ENCODE measurements at places on chromosomes 12 and 14.

- no peak for DNase-seq
Measured at GRCh38 chr14:33210311-33210710, 271.6 kb downstream of the NPAS3 start.

- no peak for DNase-seq
Measured at GRCh38 chr12:130762319-130762675, 46.2 kb upstream of the RIMBP2 start.

DNA sequence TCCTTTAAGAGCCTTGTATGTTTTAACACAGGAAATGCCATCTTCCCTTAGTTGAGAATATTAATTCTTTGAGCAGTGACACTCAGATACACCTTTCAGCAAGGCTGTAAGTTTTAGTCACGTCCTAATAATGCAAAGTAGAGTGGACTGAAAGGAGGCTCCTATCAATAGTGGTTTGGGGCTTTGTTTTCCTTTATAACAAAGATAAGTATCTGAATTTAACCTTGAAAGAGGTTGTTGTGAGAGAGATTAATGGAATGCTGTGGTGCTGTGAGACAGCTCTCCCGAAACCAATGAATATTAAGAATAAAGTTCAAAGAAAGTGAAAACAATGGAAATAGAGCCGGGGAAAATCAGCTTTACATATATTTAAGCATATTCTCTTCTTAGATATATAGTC lies 259.6 kb downstream of the ERC1 start:
- no peak for DNase-seq

GRCh38 chr14:105039458-105040205 lies 18.7 kb upstream of the CDCA4 start:
- DNase-seq = no peak

- no peak for DNase-seq
Measured at GRCh38 chr14:61300754-61301153, 19.6 kb upstream of the TMEM30B start.

DNA sequence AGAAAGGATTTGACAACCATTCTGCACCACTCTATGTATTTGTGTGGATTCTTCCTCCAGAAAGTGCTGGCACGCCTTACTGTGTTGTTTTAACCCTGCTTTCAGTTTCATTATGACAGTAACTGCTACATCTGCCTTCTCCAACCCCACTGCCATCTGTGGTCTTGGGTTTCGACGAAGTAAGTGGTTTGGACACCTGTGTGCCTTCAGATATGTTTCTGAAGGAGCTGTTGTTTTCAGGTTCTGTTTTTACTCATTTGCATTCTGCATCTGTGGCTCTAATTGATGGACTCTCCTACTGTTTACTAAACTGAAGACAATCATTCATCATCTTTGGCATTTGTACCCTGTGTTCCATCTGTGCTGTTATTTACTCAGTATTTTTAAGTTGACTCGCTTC lies 4.1 kb downstream of the TSHR start:
- no peak for DNase-seq

DNA sequence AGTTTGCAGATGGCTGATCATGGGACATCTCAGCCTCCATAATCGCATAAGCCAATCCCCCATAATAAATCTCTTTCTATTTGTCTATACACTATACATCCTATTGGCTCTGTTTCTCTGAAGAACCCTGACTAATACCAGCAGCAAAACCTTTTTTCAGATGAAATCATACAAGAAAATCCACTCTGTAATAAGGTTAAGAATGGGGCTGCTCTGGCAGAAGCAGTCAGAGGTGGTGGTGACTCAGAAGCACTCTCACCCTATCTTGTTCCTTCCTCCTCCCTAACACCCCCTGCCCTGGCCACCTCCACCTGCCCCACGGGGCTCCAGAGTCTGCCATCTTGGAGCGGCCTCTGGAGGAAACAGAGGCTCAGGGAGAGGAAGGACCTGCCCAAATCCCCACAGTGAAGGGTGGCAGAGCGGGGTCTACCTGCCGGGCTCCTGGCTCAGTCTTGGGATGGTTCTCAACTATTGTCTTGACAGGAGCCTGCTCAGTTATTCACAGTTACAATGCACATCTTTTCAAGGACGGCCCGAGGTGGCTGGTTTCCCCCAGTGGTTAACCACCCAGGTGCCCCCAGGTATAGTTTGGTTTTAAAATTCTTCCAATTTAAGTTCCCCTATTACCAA lies 109.3 kb upstream of the EVL start:
- no peak for DNase-seq

DNA sequence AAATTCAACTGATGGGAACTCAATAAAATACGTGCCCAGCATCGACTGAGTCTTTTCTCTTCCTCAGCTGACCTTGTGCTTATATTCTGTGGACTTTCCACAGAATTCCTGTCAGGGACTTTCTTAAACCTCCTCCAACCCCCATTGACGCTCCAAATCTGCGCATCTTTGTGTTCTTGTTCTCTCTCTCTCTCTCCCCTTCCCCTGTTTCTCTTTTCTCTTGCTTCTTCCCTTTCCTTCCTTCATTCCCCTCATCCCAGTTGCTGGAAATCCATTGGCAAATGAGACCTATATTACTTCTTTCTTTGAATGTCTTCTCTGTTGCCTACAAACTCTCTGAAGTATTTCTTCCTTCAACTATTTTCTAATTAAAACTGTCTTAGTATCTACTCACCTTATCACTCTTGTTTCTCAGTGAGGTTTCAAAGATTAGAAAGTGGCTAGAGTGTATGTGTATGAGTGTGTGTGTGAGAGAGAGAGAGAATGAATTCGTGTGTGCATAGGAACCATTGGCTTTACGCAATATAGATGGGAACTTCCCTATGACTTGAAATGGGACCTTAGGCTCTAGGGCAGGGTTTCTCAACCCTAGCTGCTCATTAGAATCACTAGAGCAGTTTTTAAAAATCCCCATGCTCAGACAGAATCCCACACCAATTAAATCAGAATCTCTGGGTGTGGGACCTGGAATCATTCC lies 41.8 kb upstream of the DHRS7 start:
- DNase-seq = no peak

DNA sequence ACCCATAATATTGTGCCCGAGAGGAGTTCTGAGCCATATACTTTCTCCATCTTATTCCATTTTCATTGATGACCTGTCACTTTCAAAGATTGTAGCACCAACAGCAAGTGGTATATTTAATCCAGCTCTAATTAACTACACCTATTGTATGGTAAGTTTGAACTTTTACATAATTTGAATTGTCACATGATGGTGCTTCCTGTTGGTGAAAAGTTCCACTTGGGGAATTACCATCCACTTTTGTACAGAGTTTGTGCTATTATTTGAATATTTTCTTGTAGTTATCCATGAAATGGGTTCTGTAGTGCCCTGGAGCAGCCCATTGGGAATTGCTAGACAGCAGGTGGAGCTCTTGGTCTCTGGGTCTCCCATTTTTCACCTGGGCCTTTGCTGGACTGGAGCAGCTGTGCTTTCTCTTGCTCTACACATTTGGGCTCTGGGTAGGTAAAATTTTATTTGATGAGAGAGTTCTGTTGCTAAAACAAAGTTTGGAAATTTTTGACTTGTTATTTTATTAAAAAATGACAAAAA lies 3.0 kb downstream of the SMCO3 start:
- no peak for DNase-seq

DNA sequence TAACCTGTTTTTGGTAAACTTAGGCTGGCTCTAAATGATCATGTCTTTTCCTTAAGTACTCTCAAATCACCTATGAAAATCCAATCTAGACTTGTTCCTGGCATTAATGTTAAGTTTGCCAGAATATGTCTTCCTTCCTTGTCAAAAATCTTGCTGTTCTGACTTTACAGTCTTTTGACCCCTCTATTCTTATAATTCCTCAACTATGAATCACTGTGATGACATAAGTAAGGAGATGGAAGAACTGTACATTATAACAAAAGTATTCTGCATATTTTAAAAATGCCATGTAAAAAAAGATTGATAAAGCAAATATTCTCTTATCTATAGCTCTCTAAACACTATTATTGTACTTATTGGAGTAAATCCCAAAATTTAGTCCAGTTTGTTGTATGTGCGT lies 51.4 kb upstream of the BAZ1A start:
- DNase-seq = no peak

DNA sequence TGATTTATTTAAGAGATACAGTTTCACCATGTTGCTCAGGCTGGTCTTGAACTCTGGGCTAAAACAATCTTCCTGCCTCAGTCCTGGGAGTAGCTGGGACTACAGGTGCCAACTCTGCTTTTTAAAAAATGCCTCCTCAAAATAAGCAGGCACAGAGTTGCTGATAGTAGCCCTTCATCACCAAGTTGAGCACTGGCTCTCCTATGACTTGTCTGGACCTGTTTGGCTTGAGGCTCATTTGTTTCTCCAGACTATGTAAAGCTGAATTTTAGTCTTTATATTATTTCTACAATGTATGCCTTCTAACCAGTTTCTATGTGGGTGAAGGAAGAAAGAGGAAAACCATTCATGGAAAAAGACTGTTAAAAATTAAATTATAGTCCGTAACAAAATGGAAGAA lies 39.5 kb upstream of the RAD51AP1 start:
- DNase-seq = no peak

- DNase-seq = no peak
Measured at GRCh38 chr12:54997929-54998522, 13.5 kb upstream of the TESPA1 start.

- no peak for DNase-seq
Measured at GRCh38 chr14:60482743-60483142, 3.1 kb downstream of the C14orf39 start.

Data from right lung (tissue), 10 donors.